ENCODE measurements at places on chromosomes 12 and 14. TPM values are rescaled to one million over a fixed set of nuclear protein-coding genes. Genes with fewer than 3 reads are reported as not detected.

Gene TNFRSF1A
- 166 TPM for total RNA-seq

Gene PTCSC3
- not detected for total RNA-seq

Gene PTGDR
- total RNA-seq, result 2.8 TPM

Gene HSP90B1
- total RNA-seq, result 168 TPM

Gene OR4E2
- total RNA-seq, result not detected

Gene SPTB
- total RNA-seq, result 1.3 TPM

Gene BBOF1
- 9.1 TPM for total RNA-seq

Gene KRT82
- total RNA-seq, result 0.46 TPM

Gene FAIM2
- not detected for total RNA-seq

Gene PLEKHG3
- total RNA-seq, result 92.9 TPM

Gene GLT8D2
- 0.72 TPM for total RNA-seq

Gene GDF3
- not detected for total RNA-seq

Gene CACNA1C
- 2.4 TPM for total RNA-seq

- no peak for DNase-seq
These were observed 100.5 kb downstream of the PIWIL1 start for GRCh38 chr12:130438243-130438620.

- no peak for DNase-seq
These were observed 45.6 kb downstream of the DNAH10 start for GRCh38 chr12:123807670-123808069.

DNA sequence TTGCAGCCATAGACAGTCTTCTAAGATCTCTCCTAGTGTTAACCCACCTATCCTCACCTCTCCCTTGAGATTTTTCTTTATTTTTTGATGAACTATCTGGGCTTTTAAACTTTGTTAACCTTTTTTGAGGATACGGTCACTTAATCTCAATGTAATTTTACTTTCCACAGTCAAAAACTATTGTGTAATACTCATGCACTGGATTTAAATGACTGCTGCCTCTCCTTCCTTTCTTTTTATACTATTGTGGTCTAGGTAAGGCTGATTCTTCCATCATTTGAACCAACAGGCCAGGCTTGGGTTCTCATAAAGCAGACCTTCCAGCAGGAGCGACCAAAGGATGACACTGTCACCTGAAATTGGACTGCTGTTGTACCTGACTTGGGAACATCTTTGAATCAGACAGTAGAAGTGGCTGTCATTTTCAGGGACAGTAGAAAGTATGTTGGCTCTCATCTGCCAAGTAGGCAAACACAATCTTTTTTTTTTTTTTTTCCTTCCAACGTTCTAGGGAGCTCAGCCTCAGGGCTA lies 689 bp upstream of the PDE3A start:
- DNase-seq, result no peak

DNA sequence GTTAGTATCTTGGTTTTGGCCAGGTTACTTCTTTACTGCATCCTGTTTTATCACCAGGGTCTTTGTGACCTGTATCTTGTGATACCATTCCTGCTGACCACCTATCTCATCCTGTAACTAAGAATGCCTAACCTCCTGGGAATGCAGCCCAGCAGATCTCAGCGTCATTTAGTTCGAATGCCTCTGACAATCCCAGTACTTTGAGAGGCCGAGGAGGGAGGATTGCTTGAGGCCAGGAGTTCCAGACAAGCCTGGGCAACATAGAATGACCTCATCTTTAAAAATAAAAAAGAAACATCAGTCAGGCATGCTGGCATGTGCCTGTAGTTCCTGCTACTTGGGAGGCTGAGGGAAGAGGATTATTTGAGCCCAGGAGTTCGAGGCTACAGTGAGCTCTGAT lies 206.5 kb downstream of the SUDS3 start:
- no peak for DNase-seq

GRCh38 chr12:53221203-53222080 lies 10.6 kb downstream of the RARG start:
- DNase-seq, result peak; percentile 93

DNA sequence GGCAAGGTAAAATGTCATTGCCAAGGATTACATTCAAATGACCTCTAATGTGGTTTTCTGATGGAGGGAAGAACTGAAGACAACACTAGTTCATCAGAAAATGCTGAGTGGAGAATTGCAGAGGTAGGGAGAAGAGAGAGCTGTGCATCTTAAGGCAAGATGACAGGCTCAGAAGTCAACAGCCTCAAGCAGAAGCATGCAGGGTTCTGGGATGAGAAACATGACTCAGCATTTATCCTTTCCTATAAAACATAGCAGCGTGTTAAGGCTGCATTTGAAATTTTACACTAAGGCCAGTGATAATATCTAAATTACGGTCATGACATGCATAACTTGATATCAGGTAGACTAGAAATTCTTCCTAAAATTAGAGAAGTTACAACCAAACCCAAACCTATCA lies 53.7 kb upstream of the DYRK2 start:
- no peak for DNase-seq

DNA sequence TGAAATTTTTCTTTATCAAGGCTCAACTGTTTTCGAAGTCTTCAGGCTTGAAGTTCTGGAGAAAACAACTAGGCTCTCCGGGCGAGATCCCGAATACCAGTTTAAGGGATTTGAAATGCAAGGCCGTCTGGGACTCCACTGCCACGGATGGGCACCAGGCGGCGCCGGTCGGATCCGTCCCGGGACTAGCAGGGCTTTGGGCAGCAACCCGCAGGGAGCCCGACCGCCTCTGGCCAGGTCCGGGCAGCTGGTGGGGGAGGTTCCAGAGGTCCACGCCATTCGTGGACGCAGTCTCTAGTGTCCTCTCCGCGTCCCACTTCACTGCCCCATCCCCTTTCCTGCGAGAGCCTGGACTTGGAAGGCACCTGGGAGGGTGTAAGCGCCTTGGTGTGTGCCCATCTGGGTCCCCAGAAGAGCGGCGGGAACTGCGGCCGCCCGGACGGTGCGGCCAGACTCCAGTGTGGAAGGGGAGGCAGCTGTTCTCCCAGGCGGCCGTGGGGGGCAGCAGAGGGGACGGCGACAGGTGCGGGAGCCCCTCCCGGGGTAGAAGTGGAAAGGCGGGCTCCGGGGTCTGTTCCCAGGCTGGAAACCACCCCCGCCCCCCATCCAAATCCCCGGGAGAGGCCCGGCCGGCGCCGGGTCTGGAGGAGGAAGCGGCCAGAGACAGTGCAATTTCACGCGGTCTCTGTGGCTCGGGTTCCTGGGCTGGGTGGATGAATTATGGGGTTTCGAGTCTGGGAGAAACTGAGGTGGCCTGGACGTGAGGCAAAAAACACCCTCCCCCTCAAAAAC lies 838 bp upstream of the ERBB3 start:
- DNase-seq, result peak; percentile 97

DNA sequence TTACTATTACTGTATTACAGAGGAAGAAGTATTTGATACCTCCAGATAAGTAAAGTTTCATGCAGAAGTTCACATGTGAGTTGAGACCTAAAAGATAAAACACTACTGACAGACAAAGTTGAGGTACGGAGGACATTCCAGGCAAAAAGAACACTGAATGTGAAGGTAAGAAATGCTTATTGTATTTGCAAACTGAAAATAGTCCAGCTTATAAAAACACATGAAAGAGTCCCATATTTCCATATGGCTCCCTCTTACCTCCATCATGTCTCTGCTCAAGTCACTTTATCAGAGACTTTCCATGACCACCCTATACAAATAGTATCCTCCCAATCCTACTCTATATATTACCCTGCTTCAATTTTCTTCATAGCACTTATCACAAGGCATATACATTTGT lies 35.8 kb downstream of the SENP1 start:
- no peak for DNase-seq

DNA sequence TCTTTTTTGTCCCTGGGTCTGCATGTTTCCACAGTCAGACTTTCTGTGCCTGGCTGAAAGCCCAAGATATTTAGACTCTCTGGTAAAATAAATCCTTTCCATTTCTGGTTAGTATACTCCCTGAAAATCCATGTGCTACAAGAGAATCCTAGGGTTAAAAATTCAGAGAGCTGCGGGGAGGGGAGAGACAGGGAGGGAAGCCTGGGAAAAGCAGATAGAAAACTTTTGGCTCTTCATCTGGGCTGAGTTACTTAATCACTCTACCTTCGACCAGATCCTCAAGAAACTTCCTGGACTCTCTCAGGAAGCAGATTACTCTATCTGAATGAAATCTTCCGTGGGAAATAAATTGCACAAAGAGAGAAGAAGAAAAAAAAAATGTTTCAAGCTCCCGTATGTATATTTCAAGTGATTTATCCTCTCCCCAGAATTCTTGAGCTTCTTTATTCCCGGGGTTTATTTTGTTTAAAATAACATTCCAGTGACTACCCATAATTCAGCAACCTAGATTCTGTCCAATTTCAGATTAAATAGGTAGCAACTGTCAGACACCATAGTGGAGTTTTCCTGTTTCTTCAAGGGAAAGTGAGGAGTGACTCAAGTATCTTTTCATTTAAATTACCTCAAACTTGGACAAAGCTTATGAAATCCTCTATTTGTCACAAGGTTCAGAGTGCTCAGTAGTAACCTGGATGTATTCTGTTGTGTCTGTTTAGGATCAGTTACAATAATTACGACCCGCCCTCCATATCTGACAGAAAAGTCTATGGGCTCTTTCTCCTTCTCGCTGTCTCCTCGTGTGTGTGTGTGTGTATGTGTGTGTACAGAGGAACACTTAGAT lies 163.7 kb downstream of the MYRFL start:
- DNase-seq, result no peak

DNA sequence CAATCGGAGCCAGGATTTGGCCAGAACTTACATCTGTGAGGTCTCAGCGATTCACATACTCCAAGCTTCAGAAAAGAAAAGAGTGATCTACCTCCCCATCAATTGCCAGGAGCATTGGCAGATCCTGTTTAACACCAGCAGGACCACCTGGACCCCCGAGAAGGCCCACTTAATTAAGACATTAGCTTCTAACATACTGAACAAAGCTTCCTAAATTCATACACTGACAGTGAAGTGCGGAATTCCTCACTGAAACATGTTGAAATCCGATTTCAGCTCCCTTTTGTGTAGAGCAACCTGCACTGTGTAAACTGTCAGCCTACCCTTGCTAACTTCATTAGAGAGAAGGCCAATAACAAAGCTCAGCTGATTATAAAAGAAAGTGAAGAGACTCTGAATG lies 274.0 kb downstream of the NOVA1 start:
- no peak for DNase-seq

- no peak for DNase-seq
These were observed 2.4 kb downstream of the VRK1 start for GRCh38 chr14:96799489-96800054.

DNA sequence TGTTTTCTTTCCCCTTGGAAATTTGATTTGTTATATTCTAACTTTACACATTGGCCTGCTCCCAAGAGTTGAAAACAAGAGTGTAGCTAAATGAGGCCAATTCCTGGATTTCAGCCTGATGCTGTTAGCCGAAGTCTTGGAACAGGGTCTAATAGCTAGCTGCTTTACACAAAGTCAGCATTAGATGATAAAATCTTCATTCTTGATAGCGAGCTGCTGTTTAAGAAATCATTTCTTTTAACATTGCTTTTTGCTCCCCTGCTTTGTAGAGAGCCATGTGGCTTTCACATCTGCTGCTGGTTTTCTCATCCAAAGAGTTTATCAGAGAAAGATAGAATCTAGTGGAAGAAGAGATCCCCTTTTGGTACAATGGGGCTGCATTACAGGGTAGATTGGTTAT lies 22.3 kb downstream of the FBXW8 start:
- DNase-seq, result no peak

DNA sequence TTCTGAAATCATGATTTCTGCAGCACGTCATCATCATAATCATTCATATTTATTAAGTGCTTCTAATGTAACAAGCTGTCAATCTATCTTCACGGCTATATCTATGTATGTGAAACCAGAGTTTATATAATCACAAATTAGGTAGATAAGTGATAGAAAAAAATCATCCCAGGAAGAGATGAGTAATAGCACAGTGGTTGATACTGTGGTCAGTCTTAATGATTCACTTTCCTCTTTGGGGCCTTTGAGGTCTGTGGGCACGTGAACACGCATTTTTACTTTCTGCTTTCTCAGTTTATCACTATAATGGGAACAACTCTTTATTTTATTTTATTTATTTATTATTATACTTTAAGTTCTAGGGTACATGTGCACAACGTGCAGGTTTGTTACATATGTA lies 265.9 kb upstream of the NOVA1 start:
- no peak for DNase-seq

DNA sequence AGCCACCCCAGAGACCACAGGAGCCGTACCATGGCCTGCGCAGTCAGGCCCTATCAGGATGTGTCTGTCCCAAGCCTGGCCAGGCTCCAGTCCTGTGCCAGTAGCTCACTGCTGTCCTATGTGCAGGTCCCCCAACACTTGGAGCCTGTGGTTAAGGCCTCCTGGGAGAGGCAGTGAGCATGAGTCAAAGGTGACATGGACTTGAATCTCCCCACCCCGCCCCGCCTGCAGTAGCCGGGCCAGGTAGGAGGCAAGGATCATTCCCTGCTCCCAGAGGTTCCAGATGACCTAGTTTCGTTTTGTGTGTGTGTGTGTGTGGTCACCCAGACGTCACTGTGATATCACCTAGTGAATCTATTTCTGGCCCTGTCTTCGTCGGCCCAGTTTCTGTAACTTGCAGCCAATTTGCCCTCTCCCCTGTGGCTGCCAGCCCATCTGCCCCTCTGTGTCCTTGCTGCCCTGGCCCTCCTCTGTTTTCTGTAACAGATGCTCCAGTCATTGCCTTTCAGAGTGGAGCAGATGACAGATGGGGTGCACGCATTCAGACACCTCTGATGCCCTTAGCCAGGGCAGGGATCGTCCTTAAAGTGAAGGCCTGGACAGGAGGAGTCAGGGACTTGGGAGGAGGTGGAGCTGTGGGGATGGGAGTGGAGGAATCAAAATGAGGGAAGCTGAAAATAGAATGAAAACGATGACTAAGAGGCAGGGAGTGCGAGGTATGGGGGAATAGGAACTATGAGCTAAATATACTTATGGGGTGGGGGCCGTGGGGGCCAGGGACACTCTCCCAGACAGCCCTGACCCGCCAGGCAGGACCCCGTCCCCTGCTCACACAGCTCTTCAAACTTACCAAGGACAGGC lies 37.4 kb downstream of the SLC6A12 start:
- no peak for DNase-seq

- DNase-seq, result no peak
These were observed 341.2 kb upstream of the MGAT4C start for GRCh38 chr12:86597431-86597830.

- DNase-seq, result no peak
These were observed 648 bp downstream of the ERP27 start for GRCh38 chr12:14937689-14938088.
